ENCODE measurements at places on chromosomes 2 and 18.

- DNase-seq: no peak
Measured at GRCh38 chr2:123695426-123695825, 329.7 kb upstream of the CNTNAP5 start.

- no peak for DNase-seq
Measured at GRCh38 chr18:28108814-28109213, 68.1 kb downstream of the CDH2 start.

DNA sequence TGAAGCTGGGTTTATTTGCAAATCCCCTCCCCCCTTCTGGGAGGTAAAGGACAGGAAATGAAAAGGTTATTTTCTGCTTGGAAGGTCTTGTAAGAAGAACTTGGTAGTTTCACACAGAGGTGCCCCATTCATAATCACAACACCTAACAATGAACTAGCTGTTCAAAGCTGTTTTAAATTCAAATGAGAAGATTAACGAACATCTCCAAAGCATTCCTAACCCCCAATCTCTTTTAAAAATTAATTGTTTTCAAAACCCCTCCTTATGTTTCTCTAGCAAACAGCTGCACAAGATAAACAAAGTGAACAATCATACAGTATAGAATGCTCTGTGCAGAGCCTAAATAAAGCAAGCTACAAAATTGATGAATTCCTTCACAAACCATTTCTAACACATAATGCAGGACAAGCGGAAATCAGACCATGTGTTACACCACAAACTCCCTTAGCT, 271.4 kb downstream of the SATB2 start:
- DNase-seq: no peak

- no peak for DNase-seq
Measured at GRCh38 chr2:174981331-174981730, 23.9 kb downstream of the CHN1 start.

DNA sequence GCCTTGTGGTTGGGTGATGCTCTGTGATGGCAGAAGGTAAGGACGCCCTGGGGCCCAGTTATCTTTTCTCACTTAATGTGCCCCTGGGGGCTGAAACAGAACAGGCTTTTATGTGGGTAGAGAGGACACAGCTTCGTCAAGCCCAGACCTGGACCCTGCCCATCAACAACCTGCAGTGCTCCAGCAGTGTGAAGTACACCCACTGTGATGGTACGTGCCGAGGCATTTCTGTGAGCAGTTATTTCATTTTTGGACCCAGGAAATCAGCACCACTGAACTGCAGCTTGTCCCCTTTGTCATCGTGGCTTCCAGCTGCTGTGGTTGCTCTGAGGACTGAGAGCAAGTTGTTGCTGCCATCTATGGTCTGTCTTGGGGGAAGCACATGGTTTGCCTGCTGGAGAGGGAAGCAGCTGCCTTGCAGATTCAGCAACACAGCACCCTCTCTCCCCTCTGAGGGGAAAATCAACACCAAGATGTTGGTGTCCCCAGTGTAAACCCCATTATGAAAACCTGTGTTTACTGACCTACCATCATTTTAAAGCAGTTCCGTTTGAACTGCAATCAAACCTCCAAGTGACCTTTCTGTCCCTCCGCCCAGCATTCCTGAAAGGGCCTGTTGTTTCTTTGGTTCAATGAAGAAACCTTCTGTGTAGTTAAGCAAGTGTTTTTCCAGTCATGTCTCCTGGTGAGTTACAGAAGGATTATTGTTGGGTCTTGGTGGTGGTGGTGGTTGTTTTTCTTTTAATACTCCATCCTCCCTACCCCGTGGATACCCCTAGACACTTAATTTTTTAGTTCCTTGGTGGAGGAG, 158.2 kb downstream of the MGAT5 start:
- DNase-seq: no peak

DNA sequence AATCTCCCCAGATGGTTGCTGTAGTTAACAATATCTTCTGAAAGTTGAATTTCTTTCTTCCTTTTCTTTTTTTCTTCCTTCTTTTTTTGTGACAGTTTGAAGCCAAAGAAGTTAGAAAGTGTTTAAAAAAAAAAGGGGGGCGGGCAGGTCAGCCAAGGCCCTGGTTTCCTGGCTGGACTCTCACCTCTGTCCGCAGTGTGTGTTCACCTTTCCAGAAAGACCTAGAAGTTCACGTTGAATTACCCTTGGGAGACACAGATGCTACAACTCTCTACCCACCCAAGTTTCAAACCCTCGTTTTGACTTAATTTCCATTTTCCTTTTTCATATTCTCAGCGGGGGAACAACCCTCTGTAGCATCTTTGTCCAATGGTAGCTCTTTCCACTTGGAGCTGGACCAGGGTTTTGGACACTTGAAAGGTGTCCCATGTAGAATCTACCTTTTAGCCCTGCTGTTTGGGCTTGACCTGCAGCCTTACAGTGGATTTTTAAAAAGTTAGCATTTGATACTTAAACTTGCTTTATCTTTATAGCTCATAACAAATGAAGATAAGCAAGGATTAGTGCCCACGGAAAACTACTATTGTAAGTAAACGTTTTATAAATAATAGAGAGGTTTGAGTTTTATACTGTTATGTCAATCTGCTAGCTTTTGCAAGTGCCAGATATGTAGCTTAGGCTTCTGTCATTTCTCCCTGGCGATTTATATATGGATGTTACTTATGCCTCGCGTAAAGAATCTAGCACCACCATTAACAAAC, 20.0 kb downstream of the MEP1B start:
- DNase-seq: no peak

DNA sequence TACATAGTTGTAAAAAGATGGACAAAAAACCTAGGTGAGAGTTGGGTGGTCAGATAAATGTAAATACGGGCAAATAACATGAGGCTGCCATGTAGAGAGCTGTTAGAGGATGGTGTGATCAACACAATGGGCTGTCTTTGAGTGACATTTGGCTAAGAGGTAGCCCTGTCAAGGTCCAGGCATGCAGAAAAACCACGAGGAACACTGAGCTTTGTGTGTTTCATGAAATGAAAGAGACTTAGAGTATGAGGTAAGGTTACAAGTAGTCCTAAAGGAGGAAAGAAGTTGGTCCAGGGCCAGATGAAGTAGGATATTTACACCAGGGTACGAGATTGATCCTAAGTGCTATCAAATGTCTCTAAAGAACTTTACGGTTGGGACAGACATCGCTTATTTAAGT, 160.9 kb downstream of the RDH14 start:
- no peak for DNase-seq

- DNase-seq: no peak
Measured at GRCh38 chr2:209911486-209911885, 91.0 kb upstream of the RPE start.

- no peak for DNase-seq
Measured at GRCh38 chr18:2822213-2822921, 24.4 kb upstream of the EMILIN2 start.

- DNase-seq: no peak
Measured at GRCh38 chr2:1363367-1363766, 49.9 kb upstream of the TPO start.

- no peak for DNase-seq
Measured at GRCh38 chr18:30192216-30192615, 850.3 kb downstream of the DSC3 start.

DNA sequence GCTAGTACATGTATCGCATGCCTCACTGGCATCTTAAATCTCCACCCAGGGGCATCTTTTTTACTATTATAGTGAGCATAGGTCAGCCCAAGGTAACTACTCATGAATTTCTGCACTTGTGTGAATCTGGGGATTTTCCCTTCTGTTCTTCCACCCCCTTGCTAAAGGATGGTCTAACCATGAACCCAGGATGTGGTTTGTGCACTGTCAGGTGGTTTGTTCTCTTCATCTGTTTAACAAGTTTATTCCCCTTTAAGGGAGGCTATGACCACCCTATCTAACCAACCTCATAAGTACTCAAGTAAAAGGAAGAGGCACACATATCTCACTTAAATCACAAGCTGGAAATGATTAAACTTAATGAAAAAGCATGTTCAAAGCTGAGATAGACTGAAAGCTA, 243.0 kb downstream of the RPRM start:
- no peak for DNase-seq

DNA sequence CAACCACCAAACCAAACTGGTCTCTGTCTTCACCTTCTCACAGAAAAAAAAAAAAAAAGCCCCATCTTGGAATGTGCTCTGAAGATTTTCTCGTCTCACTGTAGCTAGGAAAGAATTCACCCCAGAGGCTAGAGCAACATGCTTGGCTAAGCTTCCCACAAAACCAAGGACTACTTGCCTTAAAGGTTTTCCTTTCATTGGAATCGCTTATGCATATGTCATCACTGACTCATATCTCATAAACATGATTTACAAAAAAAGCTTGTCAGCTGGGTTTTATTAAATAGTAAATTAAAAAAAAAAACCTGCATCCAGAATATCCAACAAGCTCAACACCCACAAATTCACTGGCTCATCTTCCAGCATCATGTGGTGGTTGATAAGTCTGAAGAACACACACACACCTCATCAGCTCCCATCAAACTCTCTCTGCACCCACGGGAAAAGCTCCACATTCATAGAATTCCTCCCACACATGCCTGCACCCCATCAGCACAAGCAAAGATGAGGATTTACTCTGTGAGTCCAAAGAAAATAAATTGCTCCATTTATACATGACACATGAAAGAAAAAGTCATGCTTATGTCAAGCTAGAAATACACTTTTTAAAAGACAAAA, 182.0 kb upstream of the TRIB2 start:
- peak; percentile 97 for DNase-seq

Data from BJ (cell line).